NCI-H1436 (cell line): ENCODE measurements at places on chromosomes 1 and 21.

GRCh38 chr1:64525116-64525686 is 55.3 kb downstream of the CACHD1 start:
- DNase-seq = no peak

DNA sequence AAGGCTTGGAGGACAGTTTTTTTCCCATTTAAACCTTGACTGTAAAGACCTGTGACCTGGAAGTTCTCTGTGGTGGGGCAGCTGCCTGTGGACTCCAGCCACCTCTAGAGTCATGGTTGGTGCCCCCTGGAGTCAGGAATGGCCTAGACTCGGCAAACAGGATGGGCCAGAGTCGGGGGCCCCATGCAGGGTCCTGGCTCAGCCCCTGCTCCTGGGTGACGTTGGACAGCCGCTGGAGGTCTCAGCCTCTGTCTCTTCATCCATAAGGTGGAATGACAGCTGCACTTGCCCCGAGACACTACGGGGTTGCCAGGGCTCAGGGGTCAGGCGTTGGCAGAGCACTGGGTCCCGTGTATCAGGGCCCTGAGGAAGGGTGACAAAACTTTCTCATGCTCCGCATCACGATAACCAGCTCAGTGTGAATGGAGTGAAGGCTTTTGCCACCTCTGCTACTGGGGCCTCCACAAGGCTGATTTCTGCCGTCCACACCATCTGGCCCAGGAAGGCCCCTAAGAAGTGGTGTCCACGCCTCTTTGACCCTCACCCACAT is 58.5 kb upstream of the TTC34 start:
- DNase-seq = no peak

DNA sequence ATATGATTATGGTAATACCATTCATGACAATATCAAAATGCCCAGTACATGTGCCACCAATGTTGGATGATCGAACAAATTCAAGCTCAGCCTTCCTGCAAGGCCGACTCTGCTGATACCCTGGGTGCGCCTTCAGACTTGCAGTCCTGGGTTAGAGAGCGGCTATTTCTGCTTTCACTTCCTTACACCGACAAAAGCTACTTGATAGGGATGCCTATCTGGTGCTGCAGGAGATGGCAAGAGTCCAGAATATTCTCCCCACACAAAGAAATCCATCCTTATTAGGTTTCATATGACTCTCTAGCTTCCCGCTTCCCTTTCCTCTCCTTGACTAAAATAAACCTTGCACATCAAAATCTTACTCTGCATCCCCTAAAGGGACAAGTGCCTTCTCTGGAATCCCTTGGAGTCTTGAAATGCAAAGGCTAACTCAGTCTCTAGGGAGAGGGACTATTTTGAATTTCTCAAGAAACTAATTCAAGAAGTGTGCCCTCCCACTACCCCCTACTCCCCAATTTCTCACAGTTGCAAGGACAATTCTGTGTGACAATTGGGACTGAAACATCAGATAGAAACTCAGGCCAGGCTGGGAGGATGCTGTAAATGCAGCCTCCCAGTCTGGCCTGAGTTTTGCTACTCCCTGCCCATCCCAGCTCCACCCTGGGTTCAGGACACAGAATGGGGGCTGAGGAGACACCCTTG is 103.1 kb upstream of the USP24 start:
- DNase-seq = no peak

DNA sequence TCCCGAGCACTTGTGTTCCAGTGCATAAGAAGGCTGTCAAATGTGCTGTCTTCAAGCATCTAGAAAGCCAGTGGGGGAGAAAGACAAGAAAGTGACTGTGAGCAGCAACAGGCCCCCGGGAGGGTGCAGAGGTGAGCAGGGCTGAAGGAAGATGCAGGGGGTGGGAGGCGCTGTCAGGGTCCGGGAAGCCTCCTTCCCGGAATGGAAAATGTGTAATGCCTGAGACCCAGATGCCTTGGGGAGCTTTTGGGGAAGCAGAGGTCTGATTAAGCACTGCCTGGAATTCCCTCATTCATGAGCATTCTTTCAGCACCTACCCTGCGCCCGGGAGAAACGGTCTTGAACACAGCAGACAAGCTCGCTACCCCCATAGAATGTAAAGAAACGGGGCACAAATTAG is 1.3 kb downstream of the NPHP4 start:
- DNase-seq = no peak

DNA sequence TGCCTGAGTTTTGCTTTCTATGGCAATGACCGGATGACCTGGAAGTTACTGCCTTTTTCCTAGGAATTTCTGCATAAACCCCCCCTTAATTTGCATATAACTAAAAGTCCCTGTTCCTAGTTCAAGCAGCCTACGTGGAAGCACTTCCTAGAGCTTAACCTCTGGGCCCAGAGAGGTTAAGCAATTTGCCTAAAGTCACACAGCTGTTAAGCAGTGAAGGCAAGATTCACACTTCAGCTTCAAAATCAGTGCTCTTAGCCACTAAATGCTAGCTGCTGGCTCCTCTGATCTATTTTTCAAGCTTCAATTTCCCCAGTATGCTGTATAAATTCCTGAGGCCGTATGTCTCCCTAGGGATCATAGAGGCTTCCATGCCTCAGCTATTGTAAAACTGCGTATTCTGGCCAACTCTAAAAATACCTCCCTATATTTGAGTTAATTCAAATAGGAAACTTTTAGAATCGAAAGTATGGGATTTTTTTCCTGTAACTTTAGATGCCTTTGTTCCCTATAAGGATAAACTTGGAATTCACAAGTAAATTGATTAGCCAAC is 53.1 kb upstream of the CD5L start:
- no peak for DNase-seq

GRCh38 chr21:34836933-34837505 is 168.2 kb downstream of the CLIC6 start:
- no peak for DNase-seq

DNA sequence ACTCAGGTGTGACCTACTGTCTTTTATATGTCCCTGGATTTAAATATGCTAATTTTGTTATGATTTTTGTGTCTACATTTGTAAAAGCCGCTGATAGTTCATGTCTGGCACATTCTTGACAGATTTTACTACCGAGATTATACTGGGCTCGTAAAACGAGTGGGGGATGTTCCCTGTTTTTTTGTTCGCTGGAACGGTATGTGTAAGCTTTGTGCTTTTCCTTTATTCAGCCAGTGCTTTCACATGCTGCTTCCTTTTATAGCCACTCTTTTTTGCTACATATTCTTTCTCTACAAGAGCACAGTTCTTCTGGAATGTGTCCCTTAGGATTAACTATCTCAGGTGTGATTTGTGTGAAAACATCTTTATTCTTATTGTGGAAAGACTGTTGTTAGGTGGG is 46.6 kb downstream of the ADARB1 start:
- DNase-seq = no peak

DNA sequence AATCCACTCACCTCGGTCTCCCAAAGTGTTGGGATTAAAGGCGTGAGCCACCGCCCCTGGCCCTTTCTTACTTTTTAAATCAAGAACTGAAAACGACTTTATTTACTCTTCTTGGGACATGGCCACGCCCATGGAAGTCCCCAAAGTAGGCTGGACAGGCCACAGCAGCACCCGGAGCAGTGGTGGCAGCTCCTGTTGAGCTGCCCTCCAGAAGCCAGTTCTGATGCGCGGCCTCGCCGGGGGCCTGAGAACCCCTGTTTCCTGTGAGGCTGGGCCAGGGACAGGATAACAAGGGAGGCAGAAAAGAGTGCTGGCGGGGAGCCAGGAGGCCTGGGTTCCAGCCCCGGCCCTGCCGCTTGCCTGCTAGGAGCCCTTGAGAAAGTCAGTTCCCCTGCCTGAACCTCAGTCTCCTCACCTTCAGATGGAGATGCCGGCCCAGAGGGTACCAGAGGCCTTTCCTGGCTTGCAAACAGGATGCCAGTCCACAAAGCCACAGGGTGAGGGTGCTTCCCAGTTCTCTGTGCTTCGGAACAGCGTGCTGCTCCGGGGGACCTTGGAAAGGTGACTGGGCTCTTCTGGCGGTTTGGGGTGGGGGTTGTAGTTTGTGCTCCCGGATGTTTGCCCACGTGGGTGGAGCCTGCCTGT is 59.4 kb downstream of the RUNX3 start:
- no peak for DNase-seq

- DNase-seq = no peak
These were observed 19.7 kb upstream of the ADGRB2 start for GRCh38 chr1:31783846-31784245.

DNA sequence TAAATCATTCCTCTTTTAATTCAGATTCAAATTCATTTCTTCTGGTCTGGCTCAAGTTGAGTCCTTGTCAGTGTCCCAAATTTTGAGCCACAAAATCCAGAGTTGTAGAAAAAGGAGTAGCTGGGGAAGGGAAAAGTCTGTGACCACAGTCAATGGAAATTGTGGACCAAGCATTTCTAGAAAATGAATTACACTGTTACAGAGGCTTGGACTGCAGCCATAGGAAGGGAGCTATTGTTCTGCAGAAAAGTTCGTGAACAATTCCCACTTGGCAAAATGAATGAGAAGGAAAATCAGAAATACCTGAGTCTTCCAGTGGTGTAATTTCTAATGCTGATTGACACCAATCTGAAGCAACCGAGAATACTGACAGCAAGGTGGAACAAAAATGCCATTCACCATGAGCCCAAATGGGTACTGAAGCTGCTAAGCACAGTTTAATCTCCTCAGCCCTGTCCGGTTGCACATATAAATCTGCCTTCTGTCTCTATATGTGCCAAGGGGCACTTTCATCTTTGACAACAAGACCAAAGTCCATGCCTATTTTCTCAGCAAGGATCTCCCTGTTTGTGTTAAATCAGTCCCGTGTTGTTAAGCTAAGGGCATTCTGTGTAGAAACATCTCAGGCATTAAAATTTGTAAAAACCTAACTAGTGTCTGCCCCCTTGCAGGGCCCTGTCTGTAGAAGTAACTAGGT is 51.3 kb downstream of the TEX35 start:
- DNase-seq = no peak

GRCh38 chr1:169699707-169700106 is 11.7 kb downstream of the SELL start:
- no peak for DNase-seq

DNA sequence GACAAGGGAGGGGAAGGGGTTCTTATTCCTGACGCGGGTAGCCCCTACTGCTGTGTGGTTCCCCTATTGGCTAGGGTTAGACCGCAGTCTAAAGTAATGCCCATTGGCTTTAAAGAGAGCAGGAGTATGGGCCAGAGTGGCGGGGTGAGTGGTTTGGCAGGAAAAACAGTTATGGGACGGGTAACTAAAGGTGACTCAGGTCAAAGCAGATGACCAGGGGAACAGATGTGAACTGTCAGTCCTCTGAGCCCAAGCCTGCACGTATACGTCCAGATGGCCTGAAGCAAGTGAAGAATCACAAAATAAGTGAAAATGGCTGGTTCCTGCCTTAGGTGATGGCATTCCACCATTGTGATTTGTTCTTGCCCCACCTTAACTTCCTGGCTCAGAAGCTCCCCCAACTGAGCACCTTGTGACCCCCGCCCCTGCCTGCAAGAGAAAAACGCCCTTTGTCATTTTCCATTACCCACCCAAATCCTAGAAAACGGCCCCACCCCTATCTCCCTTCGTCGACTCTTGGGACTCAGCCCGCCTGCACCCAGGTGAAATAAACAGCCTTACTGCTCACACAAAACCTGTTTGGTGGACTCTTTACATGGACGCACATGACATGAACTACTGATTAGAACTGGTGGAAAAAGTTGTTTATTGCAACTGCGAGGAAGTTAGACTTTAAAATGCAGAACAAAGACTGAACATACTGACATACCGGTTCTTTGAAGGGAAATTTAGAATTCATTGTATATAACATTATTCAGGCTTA is 758 bp upstream of the ATAD3B start:
- DNase-seq = no peak

- DNase-seq = no peak
These were observed 405.6 kb downstream of the PLPP3 start for GRCh38 chr1:56173736-56174135.

DNA sequence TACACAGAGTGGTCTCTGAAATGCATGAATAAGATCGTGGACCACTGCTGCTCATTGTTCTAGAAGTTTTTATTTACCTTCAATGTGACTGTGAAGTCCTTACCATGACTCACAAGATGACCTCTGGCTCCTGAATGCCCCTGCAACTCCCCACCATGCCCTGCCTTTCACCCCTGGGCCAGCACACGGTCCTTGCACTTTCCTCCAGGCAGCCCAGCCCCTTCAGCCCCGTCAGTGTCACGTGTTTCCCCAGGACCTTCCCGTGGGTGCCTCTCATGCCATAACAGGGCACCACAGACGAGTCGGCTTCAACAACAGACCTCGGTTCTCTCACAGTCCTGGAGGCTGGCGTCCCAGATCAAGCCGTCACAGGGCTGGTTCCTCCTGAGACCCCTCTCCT is 62.1 kb downstream of the B3GALT5 start:
- no peak for DNase-seq

- no peak for DNase-seq
These were observed 31.7 kb downstream of the WNT3A start for GRCh38 chr1:228038387-228039005.

DNA sequence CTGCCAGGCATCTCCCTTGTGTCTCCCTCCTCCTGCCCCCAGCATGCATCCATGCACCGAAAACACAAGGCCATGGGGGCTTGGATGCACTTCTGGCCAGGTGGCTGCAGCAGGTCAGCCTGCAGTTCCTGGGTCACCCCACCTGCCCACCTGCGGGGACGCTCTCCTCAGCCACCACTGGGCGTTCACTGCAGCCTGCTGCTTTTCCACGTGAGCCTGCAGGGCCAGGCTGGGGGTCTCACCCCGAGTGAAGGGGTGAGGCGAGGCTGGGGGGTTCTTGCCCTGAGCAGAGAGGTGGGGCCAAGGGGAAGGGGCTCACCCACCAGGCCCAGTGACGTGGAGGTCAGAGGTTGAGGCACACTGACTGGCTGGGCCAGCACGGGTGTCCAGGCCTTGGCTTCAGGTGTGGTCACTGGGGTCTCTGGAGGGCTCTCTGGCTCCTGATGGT is 64.6 kb downstream of the WNT9A start:
- DNase-seq = no peak

DNA sequence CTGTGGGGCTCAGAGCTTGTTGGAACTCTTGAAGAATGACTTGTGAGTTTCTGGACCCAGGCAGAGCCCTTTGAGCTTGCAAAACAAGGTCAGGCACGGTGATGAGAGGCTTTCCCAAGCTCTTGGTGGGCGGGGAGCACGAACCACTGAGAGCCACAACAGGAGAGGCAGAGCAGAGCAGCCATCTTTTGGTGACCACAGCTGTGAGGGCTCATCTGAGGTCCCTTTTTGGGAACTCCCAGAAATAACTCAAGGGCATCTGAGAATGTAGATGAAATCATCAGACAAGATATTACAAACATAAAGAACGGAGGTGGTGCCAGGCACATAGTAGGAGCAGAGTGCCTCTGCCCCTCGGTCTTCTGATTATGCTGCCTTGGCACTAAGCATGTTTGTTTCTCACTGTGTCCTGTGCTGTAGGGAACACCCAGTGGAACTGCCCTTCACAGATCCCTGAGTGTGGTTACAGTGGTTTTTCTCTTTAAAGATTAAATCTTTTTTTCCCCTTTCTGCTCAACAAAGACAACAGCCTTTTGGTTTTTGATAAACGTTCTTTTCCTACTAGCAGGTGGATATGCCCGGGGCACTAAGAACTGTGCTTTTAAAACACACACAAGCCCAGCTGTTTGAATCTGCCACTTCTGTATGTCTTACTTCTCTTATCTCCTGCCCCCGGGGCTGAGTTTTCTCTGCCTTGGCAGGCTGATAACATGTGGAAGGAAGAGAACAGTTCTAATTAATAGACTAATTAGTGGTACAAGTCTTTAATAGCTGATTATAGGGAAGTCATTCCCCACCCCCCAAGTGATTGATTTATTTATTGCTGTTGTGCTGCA is 37.7 kb downstream of the CD34 start:
- no peak for DNase-seq

- DNase-seq = no peak
These were observed 124.6 kb downstream of the IER5 start for GRCh38 chr1:181213056-181213455.
